ENCODE measurements at places on chromosomes 11 and 22.

DNA sequence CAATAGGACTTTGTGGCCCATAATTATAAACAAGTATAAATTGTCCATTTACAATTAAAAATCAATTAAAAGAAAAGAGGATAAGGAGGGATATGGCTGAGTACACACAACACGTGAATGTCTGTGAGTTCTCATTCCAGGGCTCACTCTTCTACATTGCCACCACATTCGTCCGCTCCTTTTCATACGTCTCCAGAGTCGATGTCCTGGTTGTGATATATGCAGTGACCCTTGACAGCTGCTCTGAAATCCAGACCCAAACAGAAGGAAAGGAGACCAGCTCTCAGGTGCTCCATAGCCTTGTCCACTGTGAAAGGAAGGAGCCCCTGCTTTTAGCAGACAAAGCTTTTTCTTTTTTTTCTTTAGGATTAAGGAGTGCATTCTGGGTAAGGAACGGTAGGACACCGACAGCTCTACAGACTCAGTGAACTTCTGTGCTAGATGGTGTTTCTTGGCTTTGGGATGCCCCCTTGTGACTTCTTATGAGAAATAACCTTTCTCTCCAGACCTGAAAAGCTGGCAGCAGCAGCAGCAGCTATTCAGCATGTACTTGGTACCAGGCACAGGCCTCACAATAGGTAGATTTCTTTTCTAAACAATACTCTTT, 19.7 kb upstream of the DNAJB13 start:
- DNase-seq, result peak; percentile 74

- DNase-seq, result no peak
Observed at GRCh38 chr11:63564056-63564774, 1.0 kb upstream of the PLAAT2 start.

DNA sequence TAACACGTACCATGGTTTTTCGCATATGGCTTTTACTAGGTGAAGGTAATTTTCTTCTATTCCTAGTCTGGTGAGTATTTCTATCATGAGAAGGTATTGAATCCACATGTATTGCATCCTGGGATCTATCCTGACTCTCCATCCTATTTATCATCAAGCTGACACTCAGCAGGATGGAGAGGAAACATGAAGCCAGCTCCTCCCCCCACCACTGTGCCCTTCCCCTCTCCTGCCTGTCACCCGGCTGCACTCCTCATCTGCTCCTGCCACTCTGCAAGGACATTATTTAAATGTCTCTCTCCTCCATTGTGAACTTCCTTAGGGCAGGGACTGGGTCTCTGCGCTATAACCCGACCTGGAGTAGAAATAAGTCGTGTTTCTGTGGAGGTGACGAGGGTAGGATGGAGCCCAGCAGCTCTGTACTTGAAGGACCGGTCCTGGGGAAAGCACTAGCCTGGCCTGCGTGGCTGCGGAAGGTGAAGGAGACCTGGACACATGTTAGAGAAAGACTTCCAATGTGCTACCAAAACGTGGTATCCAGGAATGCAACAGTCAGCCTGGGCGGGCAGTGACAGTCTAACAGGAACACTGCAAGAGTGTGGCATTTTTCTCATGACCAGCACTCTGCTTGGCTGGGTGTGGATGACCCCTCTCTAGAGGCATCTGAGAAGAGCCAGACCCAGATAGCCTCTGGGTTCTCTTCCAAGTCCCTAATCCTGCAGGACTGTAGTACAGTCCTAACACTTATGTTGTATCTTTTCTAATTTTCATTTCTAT, 111.2 kb downstream of the MICAL3 start:
- DNase-seq, result no peak

DNA sequence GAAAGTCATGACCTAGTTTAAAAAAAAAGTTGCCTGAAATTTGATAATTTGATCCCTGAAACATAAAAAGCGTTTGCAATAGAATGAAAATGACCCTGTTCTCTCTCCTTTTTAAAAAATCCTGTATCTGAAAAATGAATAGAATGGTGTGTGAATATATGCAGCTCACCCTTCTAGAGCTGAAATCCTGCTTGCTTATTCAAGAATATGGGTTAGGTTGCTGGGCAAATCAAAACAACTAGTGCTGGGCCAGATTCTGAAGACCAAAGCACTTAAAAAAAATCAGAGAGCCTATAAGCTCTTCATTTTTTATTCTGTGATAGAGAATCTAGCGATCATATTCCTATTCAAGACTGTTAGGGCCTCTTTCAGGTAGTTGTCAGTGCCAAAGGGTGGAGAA, 131.6 kb downstream of the MPPED2 start:
- no peak for DNase-seq

DNA sequence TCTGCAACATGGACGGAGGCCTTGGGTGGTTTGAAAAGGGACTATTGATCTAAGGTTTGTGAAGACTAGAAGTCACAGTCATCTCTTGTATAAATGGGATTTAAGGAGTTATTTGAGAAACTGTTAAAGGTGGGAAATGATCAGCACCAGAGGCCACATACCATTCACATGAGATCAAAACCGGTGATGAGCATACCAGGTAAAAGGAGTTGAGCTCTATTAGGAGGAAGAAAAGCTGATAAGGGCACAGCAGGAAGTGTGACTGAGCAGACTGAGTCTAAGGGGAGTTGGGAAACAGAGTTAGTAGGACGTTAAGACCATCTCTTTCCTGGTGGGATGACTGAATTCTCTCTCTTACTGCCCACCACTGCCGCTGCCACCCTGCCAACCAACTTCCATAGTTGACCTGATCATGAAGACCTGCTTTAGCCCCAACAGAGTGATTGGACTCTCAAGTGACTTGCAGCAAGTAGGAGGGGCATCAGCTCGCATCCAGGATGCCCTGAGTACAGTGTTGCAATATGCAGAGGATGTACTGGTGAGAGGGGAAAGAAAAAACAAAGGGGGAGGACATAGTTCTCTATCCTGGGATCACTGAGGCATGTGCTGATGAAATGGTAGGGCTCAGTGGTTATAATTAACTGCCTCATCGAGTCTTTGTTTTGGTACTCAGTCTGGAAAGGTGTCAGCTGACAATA, 7.6 kb downstream of the EIF3F start:
- no peak for DNase-seq

- no peak for DNase-seq
Observed at GRCh38 chr11:13152264-13152663, 125.3 kb upstream of the BMAL1 start.

DNA sequence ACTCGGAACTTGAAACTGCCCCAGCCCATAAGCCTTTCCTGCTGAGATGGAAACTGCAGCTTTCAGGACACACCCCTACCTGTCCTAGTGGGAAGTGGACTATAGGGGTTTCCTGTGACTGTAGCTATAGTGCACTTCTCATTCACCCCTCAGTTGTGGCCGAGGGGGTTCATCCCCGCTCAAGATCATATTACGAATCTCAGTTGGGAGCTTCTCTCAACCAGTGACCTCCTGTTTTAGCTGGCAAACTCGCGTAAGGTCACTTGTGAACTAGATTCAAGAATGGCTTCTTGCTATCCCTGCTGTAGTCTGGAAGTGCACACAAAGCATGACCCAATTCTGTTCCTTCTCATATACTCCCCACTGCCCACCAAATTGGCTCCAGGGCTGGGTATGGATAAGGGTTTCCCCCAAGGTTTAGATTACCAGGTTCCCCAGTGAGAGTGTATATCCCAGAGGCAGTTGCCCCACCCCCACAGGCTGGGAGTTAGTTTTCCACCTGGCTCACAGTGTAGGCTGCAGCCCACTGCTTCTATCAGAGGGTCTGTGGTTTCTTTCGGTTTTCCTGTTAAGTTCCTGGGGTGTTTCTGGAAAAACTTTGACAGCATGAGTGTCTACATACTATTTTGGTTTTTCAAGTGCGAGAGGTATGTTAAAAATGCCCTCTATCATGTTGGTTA, 812.9 kb downstream of the JRKL start:
- peak; percentile 62 for DNase-seq

DNA sequence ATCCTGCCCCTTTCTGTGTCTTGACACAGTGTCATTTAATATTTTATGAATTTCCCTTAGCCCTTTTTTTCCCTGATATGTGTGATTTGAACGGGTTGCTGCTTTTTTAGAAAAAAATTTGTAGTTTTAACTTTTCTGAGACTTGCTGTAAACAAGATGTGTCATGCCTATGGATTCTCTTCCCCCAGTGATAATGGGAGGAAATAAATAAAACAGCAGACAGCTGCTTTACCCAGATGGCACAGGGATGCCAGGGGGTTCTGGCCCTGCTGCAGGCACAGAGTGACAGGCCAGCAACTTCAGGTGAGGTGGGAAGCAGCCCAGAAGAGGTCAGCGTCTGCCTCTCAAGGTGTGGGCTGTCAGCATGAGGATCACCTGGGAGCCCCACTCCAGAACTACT, 266.9 kb downstream of the KIRREL3 start:
- no peak for DNase-seq

- peak; percentile 30 for DNase-seq
Observed at GRCh38 chr11:64298966-64299846, 952 bp upstream of the CATSPERZ start.

DNA sequence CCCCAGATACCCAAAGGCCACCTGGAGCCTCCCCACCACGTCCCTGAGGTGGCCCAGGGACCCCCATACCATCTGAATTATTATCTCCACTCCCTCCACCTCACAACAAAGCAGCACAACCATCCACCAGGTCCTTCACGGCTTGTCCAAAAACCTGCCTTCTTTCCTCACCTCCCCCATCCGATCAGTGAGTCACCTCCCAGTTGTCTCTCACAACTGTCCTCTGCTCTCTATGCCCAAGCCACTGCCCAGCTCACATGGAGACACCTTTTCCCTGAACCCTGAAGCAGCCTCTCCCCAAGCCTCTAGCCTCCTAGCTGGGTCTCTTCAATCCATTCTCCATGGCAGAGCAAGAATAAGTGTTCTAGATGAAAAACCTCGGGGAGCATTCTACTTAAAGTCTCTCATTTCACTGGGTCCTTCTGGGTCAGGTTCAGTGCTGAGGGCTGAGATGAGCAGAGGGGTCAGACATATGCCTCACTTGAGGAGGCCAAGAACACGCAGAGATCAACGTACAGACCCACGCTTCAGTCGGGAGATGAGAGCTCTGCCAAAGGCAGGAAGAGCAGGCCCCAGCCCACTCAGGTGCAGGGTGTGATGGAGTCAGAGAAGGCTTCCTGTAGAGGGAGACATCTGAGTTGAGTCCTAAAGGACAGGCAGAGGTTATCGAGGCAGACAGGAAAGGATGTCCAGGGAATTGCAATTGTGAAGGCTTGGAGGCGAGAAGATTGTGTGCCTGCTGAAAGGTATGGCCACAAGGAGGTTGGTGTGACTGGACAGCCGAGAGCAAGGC, 74.7 kb downstream of the PDE2A start:
- no peak for DNase-seq

GRCh38 chr11:87180742-87181141, 143.0 kb downstream of the TMEM135 start:
- peak; percentile 73 for DNase-seq

DNA sequence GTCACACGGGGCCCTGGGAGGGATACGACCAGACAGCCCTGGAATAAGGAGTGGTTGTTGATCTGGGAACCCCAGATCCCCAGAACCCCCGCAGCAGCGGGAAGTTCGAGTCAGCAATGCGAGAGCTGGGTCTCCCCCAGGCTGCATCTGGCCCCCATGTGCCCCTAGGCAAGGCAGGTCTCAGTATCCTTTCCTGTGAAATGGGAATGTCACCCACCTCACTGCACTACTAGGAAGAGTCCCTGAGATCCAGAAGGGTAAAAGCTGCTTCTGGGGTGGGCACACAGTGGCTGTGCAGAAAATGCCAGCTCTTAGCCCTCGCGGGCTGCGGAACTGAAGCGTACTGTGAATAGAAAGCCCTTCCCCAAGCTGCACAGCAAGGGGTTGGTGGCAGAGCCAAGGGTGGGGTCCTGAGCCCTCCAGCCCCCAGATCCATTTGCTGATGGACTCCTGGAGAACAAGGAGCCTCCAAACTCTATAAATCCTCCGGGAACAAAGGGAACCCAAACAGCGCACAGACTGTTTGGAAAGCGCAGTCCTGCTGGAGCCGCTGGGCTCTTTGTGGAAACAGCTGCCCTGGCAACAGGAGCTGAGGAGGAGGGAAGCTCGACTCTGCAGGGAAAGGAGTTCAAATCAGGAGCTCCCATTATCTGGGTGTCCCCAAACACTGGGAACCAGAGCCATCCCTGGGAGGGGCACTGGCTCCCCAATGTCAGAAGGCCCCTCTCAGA, 68.2 kb upstream of the SHISAL1 start:
- no peak for DNase-seq

DNA sequence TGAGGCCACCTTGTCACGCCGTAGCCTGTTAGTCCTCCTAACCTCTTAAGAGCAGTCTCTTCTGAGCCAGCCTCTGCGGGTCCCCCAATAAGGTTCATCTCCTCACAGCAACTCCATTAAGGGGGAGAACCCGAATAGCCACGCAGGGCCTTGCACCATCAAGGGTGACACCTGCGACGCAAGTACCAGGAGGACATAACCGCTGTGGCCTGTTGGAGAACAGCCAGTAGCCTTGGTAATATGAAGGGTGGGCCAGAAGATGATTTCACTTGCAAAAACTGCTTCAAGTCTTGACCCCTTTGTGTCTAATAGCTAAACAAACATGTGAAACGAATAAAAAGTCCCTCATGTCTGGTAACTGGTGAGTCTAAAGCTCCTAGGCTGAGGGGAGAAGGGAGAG, 14.8 kb downstream of the ARFGAP2 start:
- DNase-seq, result no peak

- DNase-seq, result peak; percentile 78
Observed at GRCh38 chr11:100863080-100863581, 176.0 kb downstream of the ARHGAP42 start.

DNA sequence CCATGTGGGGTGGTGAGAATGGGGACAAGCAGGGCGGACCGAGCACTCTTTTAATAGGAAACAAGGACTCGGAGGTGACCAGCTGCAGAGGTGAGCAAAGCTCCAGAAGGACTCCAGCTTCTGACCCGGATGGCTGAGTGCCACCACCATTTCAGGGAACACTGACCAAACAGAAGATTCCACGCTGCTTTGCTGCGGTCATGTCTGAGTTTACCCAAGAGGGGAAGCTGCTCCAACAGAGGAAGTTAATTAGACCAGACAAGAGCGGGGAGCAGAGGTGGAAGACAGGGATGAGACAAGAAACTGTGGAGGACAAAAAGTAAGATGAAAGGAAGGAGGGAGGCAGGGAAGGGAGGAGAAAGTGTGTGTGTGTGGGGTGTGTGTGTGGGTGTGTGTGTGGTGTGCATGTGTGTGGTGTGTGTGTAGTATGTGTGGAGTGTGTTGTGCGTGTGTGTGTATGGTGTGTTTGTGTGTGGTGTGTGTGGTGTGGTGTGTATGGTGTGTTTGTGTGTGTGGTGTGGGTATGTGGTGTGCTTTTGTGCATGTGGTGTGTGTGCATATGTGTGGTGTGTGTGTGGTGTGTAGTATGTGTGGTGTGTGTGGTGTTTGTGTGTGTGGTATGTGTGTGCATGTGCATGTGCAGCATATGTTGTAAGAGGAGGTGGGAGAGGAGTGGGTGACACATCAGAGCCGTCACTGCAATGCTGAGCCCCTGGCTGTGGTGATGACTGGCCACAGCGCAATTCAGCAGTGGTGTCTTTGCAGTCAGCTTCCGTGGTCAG, 82.2 kb upstream of the AKIP1 start:
- DNase-seq, result no peak

- DNase-seq, result no peak
Observed at GRCh38 chr11:81655351-81655750, 1078.3 kb downstream of the FAM181B start.
